ENCODE measurements at places on chromosomes 13 and 19.

DNA sequence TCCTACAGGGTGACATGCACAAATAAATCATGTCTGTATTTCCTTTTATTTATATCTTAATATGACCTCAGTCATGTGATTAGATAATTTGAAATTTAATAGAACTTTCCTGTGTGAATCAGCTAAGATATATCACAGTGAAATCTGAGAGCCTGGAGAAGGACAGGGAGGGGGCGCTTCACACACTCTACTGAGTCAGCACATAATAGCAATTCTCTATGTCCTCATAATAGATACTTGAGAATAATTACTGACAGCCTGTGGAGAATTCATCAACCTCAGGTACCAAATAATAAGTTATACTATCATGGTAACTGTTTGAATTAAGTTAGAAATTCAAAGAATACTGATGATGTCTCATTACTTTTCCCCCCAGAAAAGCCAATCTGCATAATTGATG is 98.0 kb upstream of the SLC10A2 start:
- no peak for DNase-seq

GRCh38 chr19:46202426-46202825 is 27.1 kb upstream of the IGFL1 start:
- no peak for DNase-seq

GRCh38 chr13:46166947-46167610 is 14.9 kb downstream of the LCP1 start:
- no peak for DNase-seq

GRCh38 chr13:31038834-31039552 is 106.5 kb downstream of the TEX26 start:
- peak; percentile 69 for DNase-seq

DNA sequence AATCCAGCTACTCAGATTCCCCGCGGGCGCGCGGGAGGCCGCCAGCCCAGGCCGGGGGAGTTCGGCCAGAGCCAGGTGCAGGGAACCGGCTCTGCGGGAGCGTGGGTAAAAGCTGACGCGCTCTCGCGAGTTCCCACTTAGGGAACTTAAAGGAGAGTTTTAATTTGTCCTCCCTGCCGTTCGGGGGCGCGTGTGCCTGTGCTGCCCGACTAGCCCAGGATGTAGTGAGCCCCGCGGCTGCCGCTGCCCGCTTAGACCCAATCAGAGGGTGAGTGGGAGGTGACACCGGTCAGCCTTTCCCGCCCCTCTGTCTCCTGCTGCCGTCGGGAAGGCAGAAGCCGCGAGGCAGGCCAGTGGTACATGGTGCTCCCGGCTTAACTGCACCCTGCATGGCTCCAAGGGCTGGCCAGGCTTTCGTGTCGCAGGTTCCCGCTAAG is 36.0 kb upstream of the NEK3 start:
- DNase-seq: peak; percentile 77

DNA sequence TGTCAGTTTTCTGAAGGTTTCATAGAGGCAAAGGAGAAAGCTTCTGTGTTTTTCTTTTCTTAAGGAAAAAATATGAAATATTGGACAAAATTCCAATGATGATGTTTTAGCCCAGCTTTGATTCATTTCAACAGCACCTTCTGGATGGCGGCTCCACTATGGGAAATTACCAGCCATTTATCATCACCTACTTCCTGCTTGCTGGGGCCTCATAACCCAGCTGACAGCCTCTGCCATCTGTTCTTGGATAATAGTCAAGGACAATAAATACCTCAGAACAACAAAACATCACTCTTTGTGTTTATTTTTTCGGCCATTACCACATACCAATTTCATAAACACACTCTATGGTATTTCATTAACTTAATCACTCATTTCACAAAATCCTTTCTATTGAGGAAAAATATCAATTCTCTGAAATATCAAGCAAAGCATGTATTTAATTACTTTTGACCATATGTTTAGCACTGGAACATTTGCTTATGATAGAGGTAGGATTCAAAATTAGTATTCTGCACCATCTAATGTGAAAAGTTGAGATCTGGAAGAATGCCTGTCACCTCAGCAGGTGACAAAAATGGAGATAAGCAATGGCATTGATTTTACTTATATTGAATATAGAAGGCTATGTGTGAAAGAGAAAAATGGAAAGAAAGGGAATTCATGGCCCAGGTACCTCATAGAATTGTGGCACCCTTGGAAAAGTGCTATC is 629.7 kb downstream of the LIG4 start:
- DNase-seq: no peak

- no peak for DNase-seq
Observed at GRCh38 chr13:103246581-103247200, 180.5 kb upstream of the SLC10A2 start.

- DNase-seq: no peak
Observed at GRCh38 chr13:80180740-80181355, 160.1 kb downstream of the SPRY2 start.

DNA sequence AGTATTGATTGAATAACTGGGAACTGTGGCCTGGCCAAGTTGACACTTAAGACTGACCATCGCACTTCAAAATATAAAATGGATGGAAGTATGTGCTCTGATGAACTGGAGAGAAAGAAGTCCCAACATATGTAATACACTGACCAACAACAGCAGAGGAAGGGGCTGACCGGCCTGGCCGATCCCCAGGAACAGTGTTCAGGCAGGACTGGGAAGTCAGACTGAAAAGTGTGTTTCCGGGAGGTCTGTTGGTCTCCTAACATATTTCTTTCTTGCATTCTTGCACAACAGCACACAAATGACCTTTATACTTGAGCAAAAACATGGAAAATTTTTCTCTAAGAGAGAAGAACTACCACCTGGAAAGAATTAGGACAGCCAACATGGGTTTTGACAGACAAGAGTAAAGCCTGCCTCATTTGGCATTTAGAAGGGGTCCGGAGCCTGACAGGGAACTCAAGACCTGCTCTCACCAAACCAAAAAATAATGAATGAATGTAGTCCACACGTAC is 297.8 kb downstream of the OXGR1 start:
- DNase-seq: no peak

DNA sequence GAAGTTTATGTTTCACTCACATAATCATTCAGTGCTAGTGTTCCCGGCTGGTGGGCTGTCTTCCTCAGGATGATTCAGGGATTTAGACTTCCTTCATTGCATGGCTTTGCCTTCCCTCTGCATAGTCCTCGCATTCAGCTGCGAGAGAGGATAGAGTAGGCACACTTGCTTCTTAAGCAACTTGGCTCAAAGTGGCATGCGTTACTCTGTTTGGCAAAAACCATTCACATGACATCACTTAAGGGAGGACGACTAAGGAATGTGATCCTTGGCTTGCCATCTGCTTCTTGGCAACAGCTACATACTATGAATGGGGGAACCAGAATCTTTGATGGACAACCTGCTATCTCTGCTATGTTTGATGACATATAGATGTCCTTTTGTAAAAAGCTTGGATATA is 359.3 kb downstream of the TDRD3 start:
- no peak for DNase-seq

GRCh38 chr13:75635828-75636435 is at the start of gene LMO7:
Gene LMO7 (plus strand): TSS chr13:75636330. CDS start chr13:75636658, 328 bp downstream.
- peak; percentile 71 for DNase-seq

GRCh38 chr13:98173431-98174152 is 3.5 kb downstream of the RNF113B start:
- DNase-seq: no peak

- no peak for DNase-seq
Observed at GRCh38 chr13:74557870-74558269, 423.7 kb upstream of the KLF12 start.

DNA sequence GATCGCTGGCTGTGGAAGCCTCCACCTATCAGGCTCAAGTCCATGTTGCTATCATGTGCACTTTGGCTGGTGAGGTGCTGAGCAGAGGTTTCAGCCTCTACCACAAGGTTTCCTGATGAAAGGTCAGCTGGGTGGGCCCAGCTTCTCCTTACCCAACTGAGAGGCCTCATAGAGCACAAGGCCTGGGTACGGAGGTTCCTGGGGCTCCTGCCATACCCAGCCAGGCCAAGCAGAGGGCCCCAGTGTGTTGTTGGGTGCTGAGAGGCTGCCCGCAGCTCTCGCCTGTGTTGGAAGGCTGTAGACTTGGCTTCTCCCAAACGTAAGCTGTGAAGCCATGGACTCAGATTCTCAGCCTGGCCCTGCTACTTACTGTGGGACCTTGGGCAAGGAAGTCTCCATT is 28.2 kb downstream of the ACTN4 start:
- DNase-seq: no peak

- DNase-seq: no peak
Observed at GRCh38 chr19:18494267-18494607, 27.6 kb downstream of the ELL start.

DNA sequence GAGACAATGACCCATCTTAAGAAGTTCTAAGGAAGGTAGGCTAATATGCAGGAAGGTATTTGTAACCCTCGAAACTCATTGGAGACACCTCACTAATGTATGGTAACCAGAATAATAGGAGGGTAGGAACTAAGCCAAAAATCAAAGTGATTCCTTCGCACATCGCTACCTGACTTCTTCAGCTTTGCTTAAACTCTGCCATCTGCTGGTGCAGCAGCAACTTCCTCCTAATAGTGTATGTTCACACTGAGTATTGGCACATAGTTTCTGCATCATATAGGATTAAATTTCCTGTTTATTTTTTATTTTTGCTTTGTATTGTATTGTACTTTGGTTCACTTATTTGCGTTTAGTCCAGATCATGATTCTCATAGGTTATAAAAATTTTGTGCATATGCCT is 676.2 kb downstream of the GPC5 start:
- no peak for DNase-seq
